AG09309 (cell line): ENCODE measurements at places on chromosomes 1 and 21.
A peak's percentile ranks its signal among the peaks of the same experiment; 100 is the strongest.

GRCh38 chr21:32278103-32278502 lies 746 bp downstream of the MIS18A start:
- no peak for DNase-seq

DNA sequence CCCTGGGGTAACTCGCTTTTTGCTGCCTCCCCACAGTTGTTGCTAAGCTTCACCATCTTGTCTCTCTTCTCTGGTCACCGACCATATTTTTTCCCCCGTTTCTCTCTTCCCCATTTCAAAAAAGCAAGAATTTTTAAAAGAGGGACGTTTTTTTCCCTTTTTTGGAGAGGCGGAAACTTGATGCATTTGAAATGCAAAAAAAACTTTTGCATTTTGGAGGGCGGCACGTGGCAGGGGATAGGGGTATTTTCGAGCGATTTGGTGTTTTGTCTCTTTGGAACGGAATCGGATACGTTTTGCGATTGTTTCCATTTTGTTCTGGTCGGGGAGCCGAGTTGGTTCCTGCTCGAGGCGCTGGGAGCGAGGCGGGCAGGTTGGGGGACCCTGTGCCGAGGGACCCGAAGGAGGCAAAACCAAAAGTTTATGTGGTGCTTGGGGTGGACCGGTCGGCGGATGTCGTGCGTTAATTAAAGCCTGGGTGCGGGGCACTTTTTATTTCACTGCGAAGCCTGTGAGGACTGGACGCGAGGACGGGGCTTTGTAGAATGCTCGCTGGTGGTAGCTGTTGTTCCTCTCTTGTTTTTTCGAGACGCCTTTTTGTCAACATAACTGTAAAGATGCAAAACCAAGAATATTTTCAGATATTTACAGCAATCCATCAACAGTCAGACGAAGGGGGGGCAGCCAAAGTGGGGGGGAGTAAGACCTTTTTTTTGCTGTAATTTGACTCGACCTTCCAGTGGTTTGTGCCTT lies 884 bp downstream of the H3-3A start:
- DNase-seq = no peak

DNA sequence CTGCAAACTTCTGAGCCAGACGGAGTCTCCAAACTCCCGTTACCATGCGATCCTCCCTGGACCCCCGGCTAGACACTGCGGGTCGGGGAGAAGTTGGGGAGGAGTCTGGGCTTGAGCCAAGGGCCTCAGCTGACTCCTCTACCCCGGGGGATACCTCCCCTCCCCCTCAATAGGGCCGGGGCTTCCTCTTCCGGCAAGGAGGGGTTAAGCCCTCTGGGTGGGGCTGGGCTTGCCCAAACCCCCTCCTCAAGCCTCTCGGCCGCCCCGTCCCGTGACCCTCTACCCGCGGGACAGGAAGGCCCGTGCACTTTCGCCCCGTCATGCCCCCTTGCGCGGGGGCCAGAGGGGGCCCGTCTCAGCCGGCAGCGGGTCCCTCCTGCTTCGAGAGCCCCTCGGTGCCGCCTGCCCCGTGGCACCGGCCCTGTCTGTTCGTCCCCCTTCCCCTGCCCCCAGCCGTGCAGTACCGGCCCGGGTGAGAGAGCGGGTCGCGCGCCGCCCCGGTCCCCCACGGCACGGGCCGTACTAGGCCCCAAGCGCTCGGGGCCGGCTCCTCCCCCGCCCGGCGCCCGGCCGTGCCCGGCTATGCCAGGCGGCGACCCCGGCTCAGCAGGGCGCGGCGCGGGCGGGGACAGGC lies 652 bp downstream of the ARL8A start:
- no peak for DNase-seq

DNA sequence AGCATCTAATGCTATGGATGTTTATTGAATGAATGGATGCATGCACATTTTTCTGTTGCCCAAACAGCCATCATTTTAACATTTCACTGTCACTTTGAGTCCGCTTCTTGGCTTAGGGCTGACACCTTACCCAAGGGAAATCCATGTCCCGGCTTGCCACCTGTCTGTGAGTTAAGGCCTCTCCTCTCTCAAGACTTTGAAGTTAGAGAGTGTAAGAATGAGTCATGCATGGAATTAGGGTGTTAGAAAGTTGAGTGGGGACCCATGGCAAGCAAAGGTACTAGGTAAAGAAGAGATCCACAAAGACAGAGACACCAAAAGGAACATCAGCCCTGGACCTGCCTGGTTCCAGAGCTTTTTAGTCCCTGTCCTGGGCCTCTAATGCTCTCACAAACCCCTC lies 35.1 kb downstream of the ATP1A1 start:
- DNase-seq = no peak

DNA sequence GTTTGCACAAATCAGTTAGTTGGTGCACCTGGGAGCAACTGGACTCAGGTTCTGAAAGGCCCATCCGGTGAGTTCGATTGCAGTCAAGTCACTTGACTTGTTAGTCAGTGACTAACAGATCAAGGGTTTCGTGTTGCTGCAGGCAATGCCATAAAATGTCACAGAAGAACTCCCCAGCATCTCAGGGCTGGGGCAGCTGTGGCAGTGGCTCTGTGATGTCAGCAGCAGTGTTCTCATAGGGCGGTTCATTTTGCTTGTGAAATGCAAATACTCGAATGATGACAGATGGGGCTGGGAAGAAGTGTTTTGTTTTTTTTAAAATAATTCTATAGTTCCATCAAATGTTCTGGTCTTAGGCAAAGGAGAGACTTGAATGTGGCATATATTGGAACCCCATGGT lies 287.8 kb downstream of the LMX1A start:
- DNase-seq = no peak

DNA sequence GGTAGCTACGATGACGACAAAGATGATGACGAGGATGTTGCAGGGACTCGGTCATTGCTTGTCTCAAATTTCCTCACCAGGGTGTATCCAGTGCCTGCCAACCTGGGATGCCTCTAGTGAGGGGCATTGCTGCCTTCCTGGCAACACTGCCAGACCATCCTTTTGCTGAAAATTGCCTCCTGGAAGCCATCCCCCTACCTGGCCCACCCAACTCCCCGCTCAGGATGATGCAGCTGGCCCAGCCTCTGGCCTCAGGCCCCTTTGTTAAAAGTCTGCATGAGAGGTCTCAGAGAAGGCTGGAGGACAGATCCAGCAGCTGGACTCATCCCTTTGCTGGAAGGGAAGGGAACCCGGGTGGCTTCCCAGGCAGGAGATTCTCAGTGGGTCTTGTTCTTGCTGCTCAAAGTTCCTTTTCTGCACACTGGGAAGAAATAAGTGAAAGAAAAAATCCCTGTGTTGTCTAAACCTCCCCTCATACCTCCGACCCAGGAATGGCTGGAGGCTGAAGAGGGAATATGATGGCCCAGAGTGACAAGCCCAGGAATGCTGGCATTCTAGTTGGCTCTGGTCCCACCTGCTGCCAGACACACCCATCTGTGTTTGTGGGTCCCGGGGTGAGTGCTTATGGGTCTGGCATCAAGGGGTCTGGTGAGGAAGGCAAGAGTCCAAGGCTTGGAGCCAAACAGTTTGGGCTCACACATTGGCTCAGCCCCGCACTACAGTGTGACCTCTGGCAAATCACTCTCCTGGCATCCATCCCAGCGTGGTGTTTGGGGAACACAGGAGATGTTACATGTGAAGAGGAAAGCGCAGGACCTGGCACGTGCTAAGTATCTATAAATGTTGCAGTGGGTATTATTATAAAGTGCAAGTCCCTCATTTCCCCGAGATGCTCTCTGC lies 6.7 kb upstream of the FNDC5 start:
- no peak for DNase-seq

- DNase-seq = peak; percentile 23
Measured at GRCh38 chr1:119702384-119702783, 9.3 kb upstream of the PHGDH start.

DNA sequence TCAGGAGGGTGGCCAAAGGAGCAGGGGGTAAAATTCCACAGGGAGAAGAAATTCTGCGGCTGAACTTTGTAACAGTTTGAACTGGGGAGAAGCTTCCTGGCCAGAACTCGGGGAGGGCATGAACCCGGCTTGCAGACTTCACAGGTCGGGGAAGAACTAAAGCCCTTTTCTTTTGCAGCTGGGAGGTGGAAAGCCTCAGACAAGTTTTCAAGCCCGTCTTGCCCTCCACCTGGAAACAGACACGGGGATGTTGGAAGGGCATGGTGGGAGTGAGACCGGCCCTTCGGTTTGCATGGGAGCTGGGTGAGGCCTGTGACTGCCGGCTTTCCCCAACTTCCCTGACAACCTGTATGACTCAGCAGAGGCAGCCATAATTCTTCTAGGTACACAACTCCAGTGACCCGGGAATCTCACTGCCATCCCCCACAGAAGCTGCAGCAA lies 11.3 kb downstream of the THEM4 start:
- no peak for DNase-seq

- DNase-seq = no peak
Measured at GRCh38 chr1:11858968-11859871, 475 bp upstream of the NPPB start.

DNA sequence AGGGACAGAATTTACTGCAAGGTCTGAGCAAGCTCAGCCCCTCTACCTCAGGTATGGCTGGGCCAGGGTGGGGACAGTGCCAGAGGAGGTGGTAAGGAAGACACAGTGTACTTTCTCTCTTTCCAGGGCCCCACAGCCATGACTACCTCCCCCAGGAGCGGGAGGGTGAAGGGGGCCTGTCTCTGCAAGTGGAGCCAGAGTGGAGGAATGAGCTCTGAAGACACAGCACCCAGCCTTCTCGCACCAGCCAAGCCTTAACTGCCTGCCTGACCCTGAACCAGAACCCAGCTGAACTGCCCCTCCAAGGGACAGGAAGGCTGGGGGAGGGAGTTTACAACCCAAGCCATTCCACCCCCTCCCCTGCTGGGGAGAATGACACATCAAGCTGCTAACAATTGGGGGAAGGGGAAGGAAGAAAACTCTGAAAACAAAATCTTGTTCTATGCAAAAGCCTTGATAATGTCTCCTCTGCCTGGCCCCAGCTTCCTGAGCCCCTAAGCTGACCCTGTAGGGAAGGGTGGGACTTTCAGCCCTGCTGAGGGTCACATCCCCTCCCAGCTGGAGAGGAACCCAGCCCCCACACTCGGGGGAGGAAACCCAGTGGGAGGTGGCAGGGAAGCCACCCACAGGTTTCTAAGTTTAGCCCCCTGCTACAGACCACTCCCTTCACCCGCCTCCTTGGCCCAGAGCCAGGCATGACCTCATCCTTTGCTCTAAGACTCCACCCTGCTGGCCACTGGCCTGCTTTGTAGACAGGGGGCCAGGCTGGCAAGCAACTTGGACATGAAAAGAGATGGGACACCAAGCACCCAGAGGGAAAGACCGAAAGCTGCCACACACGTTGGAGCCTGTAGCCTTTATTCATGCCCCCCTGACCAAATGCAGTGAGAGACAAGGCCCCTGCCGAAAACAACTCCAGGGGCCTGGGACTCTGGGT lies 6.4 kb downstream of the RHOC start:
- peak; percentile 75 for DNase-seq

DNA sequence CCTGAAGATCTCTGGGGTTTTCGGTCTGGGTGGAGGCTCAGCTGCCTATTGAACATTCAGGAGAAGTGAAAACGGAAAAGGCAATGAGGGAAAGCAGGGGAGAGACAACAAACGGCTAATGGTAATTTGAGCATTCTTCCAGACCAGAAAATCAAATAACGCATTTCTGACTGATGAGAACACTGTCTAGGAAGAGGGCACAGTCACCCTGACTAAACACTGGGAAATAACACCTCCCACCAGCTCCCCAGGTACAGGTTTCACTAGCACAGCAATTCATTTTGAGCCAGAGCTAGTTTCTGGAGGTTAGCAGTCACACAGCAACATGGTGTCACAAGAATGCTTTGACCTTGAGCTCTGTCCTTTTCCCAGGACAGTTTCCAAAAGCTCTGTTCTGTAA lies 21.1 kb downstream of the NCF2 start:
- no peak for DNase-seq

DNA sequence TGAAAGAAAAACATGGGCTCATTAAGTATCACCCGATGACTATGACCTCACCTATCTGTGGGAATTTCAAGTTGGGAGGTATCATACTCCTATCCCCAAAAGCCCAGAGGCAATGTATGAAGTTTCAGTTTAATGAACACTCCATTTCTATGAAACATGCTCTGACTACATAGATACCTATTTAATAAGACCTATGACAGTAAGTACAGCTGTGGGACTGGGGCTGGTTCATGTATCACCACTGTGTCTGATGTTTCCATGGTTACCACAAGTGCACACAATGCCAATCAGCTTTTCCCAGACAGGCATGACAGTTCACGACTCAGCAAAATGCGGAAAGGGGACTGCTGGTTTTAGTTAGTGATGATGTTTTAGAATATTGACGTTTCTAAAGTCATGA lies 167.7 kb downstream of the SIPA1L2 start:
- no peak for DNase-seq

DNA sequence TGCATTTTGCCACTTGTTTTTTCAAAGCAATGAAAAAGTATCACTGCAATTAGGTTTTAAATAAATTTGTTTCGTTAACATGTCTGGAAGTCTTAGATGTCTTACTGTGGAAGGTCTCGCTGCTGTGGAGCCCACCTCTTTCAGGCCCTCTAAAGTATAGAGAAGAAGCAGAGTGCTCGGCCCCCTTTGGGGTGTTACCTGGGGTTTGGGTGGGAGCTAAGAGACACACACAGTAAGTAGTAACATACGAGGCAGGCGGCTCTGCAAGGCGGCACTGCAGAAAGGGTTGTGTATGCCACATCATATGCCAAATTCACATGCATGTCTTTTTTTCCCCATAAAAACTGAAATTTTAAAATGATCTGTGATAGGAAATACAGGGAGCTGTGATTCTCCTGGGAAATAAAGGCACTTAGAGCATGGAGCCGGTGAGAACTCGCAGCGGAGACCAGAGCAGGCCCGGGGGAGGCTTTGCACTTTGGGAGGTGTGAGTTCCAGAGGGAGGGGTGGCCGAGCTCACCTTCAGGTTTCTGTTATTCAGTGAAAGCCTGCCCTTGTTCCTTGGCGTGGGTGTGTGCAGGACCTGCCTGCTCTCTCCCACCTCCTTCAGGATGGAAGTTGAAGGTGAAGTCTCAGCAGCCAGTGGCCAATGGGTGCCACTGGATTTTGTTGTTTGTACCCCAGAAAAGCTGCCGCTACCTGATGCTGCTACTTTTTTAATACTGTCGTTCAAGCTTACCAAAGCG lies 35.7 kb upstream of the PWP2 start:
- no peak for DNase-seq

DNA sequence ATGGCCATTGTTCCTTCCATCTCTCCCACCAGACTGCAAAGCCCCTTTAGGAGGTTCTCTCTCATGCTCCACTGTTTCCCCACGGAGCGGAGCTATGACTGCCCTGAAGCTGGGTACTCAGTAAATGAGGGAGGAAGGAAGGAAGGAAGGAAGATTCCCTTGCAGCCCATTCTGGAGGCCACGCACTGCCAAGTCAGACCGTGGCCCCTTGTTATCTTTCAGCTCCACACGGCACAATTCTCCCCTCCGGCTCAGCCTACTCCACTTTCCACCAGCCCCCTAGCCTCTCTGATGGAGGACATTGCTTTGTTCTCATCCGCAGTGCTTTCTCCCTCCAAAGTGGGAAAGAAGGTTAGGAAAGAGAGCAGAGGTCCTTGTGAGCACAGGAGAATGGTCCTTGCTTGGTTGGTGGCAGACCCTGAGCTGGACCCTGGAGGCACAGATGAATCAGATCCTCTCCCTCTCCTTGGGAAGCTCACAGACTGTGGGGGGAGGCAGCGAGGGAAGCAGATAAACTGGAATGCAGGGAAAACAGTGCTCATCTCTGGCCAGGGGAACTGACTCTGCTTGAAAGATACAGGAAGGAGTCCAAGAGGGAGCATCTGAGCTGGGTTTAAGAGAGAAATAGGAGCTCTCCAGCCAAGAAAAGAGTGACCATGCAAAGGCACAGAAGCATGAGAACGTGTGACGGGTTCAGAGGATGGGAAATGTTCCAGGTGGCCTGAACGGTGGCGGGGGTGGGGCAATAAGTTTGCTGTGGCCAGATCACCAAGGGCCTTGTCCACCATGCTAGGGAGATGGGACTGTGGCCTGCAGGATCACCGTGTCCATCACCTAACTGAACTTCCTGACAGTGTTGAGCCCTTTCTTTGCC lies 52.6 kb downstream of the GLIS1 start:
- no peak for DNase-seq
